NCI-H2107 (cell line): ENCODE measurements at places on chromosomes 1 and 21.
A peak's percentile ranks its signal among the peaks of the same experiment; 100 is the strongest.

- DNase-seq, result no peak
Measured at GRCh38 chr1:12012560-12013316, 6.6 kb upstream of the MIIP start.

- DNase-seq, result peak; percentile 83
Measured at GRCh38 chr1:233613252-233614172, at the start of gene KCNK1. KCNK1 (plus strand) TSS chr1:233614106; CDS start chr1:233614172, 66 bp downstream.

GRCh38 chr21:43341378-43342161, 85.4 kb downstream of the SIK1 start:
- no peak for DNase-seq

- DNase-seq, result no peak
Measured at GRCh38 chr1:183300395-183300794, 114.3 kb downstream of the LAMC2 start.

DNA sequence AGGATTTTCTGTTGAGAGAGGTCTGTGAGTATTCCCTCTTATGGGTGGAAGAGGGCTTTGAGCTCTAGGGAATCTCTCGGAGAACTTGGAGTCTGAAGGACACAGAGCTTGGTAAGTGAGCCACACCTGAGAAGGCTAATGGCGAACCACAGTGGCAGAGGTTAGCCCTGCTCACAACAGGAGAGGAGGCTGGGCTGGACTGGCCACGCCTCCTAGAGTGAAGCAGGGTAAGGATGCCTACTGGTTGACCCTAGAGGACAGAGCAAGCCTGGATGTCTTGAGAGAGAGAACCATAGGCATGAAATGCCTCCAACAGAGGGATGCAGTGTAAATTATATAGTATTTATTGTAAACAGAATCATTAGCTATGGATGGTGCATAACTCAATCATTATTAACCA, 232.6 kb downstream of the PCP4 start:
- no peak for DNase-seq

DNA sequence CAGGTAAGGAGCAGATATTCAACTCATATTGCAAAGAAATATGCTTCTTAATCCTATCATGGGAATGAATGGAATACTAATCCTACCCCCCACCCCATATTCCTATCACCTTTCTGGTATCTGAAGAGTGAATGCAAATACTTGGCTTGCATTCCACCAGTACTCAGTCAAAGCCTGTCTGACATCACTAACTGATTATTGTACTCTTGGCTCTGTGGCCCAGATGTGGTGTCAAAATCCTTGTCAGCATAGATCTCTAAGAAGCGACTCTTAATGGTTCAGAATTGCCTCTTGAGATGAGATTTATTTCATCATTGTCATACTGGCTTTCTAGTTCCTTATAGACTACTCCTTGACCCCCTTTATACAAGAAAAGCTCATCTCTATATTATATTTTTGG, 604.6 kb downstream of the ADGRL2 start:
- no peak for DNase-seq

GRCh38 chr1:62870148-62870547, 86.2 kb downstream of the ATG4C start:
- no peak for DNase-seq

- DNase-seq, result no peak
Measured at GRCh38 chr1:31814041-31814511, 1.7 kb downstream of the SPOCD1 start.

GRCh38 chr21:37765221-37765900, 150.9 kb downstream of the KCNJ6 start:
- no peak for DNase-seq

GRCh38 chr1:216670118-216670883, 52.9 kb downstream of the ESRRG start:
- no peak for DNase-seq

GRCh38 chr1:56302878-56303277, 276.5 kb downstream of the PLPP3 start:
- DNase-seq, result no peak

- DNase-seq, result no peak
Measured at GRCh38 chr1:184023171-184023570, 14.4 kb downstream of the COLGALT2 start.

DNA sequence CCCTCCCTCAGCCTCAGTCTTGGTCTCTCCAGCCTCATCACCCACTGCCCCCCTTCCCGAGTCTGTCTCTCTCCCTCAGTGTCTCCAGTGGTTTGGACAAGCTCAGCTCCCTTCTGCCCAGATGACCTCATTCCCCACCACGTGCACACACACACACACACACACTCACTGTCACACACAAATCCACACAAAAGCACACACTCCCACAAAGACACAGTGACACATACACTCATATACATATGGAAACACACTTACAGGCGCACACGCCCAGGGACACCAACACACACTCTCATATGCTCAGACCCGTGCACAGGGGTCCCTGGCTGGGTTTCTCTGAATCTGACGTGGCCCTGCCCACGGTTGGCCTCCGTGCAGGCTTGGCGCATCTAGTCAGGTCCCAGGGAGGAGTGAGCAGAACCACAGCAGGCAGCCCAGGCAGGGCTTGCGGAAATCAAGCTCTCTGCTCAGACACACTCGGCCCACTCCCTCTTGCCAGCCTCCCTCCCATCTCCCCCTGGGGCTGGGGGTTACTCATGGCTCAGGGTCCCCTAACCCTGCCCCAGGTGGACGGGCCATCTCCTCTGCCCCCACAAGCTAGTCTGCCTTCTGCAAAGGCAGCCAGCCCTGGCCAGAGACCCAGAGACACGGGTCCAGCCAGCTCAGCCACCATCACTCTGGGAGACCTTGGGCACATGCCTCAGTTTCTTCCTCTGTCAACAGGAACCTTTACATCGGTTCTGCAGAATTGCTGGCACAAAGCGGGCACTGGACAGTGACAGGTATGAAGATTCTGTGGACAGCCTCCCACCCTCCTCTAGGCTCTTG, 38.5 kb upstream of the FAM131C start:
- no peak for DNase-seq

GRCh38 chr1:46175243-46175642, 356 bp downstream of the TSPAN1 start:
- no peak for DNase-seq

DNA sequence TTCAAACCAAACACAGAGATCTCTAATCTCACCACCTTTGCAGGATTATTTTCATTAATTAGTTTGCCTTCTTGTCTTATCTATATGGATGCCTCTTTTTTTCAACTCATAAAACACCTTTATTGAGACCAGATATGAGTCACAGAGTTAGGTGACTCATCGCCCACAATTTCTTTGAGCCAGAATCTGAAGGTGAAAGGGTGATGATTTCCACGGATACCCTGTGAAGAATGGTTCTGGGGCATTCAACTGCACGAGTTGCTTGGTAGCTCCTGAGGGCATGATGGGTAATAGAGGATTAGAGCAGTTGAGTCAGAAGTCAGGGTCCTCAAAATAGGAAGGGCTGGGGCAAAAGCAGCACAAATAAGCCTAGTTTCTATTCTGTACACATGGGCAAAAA, 128.2 kb downstream of the TBX19 start:
- no peak for DNase-seq

DNA sequence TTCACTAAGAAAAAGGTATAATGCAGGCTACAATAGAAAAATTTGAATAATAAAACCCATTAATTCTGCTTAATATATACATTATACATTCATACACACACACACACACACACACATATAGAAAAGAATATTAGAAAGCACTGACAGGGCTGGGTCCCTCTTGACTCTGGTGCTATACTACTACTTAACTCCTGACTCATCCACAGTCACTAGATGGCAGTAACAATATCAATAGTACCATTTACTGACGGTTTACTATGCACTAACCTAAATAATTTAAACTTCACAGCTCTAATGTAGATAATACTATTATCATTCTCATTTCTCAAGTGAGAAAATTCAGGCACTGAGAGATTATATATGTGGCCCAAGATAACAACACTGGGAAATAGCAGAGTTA, 87.5 kb downstream of the COP1 start:
- no peak for DNase-seq

DNA sequence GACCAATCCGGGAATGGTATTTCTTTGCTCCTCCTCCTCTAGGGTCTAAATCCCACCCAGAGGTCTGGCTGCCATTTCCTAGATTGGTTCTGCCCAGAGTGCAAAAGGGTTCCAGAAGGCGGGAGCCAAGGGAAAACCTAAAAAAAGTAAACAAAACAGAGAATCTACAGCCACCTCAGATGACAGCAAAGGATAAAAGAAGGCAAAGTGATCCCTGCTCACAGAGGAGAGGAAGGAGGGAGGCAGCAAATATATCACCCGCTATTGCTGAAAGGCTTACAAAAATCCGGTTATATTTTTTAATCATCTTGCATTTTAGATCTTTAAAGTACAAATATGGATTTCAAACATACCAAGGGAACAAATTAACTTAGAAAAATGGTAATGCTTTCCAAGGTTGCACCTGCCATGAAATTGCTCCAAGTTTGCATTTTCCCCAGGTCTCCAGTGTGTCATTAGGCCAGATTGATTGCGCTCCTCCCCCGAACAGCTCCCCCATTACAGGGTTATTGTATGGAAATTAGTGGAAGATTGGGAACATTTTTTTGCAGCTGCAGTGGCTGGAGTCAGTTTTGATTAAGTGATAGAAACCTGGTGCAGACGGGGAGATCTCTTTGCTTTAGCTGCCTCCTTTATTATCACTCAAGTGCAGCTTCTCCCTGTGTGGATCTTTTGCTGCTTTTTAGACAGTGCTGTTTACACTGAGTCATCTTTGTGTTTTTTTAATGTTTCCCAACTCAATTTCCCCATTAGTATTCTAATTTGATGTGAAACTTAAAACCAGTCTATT, 280.5 kb upstream of the CAMK1G start:
- DNase-seq, result no peak

GRCh38 chr1:22597996-22598395, 34.7 kb downstream of the EPHA8 start:
- DNase-seq, result no peak

- no peak for DNase-seq
Measured at GRCh38 chr1:77383236-77383635, 101.4 kb downstream of the AK5 start.

GRCh38 chr1:9179463-9180110, 50.7 kb upstream of the GPR157 start:
- DNase-seq, result no peak

DNA sequence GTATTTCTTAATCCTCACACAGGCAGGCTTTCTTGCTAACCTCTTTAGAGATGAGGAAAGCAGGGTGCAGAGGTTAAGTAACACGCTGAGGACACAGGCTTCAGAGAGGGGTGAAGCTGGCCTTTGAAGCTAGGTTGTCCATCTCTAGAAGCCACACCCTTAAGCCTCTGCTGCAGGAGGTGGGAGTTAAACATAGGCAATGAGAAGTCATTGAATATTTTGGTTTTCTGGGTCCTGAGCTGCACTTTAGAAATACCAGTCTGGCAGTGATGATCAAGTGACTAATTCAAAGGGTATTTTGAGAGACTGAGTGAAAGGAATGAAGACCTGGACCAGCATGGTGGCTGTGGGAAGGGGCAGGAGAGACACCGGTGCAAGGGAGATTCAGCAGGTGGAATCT, 9.9 kb downstream of the KCNJ15 start:
- no peak for DNase-seq

GRCh38 chr21:17699524-17700189, 87.0 kb upstream of the BTG3 start:
- DNase-seq, result no peak

- DNase-seq, result no peak
Measured at GRCh38 chr1:54767526-54767925, 3.2 kb upstream of the PARS2 start.

DNA sequence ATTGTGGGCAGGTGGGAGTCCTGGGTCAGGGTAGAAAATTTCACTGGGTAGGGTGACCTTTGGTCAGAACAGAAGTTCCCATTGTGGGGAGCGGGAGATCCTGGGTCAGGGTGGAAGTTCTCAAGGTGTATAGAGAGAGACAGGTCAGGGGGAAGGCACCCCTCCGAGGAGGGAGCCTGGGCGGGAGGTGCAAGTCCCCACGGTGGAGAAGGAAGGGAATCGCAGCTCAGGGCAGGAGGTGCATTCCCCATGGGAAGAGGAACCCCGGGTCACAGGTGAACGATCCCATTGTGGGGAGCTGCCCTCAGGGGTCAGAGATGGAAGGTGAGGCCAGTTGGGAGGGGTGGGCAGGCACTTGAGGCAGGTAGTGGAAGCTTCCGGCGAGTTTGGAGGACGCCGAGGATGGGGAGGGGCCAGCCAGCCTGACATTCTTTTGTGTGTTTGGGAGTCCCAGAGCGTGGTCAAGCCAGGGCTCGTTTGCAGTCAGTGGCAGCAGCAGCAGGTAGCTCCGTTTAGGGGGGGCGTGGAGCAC, 637 bp downstream of the LYPLA2 start:
- DNase-seq, result no peak

GRCh38 chr1:35285771-35286606, 17.5 kb downstream of the ZMYM4 start:
- DNase-seq, result no peak

DNA sequence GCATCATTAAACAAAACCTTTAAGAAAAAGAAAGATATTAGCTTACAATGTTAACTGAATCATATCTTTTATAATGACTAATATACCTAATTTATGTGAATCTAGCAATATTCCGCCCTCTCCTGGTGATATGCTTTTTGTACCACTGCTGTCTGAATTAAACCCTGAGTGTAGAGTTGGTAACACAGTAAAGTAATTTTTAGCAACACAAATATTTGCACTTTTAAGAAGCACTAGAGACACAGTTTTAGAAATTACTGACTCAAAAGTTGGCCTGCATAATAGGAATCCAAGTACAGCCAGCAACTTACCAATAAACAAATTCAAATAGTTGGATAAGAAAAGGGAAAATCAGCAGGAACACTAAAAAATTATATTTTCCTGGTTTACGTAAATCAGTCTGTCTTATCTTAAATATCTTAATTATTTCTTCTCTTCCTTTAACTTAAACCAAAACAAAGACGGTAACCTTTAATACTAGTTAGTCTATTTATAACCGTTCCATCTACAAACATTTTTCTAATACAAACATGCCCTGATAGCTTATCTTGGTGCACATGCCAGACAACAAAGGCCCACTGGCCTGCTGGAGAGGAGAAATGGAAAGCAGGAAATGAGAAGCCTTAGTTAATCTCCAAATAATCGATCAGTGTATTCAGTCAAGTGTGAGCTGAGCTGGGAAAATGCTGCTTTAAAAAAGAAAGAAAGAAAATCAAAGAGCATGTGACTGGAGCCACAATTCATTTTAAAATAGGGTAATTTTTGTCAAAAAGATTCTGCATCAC, 246.0 kb downstream of the RERE start:
- no peak for DNase-seq

DNA sequence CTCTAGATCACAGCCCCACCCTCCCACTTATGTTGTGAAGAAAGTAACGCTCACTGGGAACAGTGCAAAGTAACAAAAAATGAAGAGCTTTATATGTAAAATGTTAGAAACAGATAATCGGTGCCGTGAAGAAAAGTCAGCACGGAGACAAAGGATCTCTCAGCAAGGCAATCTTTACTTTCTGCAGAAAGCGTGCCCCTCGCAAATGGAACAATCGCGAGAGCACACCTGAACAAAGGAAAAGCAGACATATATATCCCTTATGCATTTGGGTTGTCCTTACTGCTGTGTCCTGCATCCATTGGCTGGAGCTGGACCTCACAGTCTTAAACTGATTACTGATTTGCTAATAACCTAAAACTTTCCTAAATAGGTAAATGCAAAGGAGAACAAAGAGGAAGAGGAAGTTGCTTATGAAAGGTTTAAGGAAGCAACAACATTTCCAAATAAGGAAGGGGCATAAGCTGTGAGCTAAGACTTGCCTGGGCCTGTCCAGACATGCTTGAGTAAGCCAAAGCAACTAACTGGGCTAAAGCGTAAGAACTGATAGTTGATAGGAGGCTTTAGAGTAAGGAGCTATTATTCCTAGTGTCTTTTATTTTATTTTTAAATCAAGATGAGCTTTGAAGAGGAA, 89.7 kb downstream of the GTF2B start:
- DNase-seq, result no peak

- DNase-seq, result no peak
Measured at GRCh38 chr1:15089258-15089992, 64.1 kb upstream of the TMEM51 start.
